ENCODE measurements at places on chromosomes 2 and 18.
A peak's percentile ranks its signal among the peaks of the same experiment; 100 is the strongest.

DNA sequence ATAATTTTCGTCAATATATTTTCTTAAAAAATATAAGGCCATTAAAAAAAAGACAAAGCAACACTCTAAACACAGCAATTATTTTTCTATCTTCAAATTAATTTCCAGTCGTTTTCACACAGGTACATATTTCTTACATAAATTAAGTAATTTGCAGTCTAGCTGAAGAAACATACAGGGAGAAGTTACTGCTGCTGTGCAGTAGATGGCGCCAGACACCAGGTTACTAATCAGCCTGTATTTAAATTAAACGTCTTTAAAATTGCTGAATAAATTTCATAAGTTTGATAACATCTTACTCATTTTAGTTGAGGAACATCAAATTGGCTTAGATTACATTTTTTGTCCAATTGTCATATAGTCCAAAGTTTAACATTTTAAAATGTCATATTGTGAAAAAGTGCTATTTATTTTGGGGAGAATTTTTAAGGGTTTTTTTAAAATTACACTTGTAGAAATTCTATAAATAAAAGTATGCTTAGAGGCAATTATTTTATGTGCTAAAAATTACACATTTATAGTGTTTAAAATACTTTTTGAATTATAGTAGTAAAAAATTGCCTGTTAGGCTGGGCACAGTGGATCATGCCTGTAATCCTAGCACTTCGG lies 88.4 kb downstream of the PMAIP1 start:
- DNase-seq, result peak; percentile 29

GRCh38 chr2:168568476-168569267 lies 112.6 kb downstream of the CERS6 start:
- DNase-seq, result no peak

DNA sequence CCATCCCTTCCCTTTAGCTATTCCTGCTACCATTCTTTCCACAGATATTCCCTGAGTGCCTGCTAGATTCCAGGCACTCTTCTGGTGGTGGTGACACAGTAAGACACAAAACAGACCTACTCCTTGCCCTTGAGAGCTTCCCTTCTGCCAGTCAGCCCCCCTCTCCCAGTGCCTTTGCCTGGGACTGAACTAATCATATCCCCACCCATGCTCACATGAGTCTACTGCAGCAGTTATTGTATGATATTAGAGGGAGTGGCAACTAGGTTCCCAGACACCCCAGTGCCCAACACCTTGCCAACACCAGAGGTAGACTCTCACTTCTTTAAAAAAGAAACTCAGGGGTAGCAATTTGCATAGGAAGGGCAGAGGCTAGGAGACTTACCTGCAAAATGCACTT lies 7.2 kb upstream of the LBH start:
- DNase-seq, result no peak

GRCh38 chr18:79305911-79306310 lies 89.8 kb upstream of the NFATC1 start:
- no peak for DNase-seq

- DNase-seq, result no peak
Measured at GRCh38 chr18:50709193-50709592, 110.6 kb downstream of the MRO start.

DNA sequence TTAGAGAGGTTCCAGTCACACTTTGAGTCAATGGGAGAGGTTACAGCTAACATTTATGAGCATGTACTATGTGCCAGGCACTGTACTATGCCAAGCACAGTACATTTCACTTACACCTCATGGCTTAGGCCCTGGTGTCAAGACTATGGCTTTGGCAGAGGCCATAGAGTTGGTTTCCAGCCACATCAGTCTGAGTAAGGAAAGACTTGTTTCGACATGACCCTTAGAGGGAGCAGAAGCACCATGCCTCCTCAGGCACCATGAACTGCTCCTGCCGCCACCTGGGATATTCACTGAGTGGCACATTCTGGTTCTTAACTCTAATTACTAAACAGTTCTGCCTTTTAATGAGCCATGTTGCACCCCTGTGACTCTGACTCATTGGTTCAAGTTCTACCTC lies 12.7 kb downstream of the DGUOK start:
- DNase-seq, result no peak

GRCh38 chr2:185664384-185664783 lies 74.2 kb upstream of the FSIP2 start:
- DNase-seq, result no peak

GRCh38 chr2:23518481-23519333 lies 133.7 kb downstream of the KLHL29 start:
- no peak for DNase-seq

DNA sequence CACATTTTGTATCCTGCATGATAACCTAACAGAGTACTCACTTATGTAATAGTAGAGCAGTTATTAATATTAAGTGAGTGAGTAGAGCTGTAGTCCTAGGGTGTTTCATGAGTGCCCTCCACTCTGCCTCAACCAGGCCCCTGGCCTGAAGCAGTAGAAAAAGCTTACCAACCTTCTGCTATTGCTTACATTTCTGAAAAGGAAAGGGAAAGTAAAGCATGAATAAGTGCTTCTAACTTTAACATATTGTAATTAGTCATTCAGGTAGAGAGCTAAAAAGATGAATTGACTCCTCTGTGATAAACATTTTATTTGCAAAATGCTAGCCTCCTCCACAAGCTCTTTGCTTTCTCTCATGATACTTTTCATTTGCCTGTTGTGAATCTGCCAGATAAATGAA lies 94.7 kb upstream of the RPE start:
- no peak for DNase-seq

DNA sequence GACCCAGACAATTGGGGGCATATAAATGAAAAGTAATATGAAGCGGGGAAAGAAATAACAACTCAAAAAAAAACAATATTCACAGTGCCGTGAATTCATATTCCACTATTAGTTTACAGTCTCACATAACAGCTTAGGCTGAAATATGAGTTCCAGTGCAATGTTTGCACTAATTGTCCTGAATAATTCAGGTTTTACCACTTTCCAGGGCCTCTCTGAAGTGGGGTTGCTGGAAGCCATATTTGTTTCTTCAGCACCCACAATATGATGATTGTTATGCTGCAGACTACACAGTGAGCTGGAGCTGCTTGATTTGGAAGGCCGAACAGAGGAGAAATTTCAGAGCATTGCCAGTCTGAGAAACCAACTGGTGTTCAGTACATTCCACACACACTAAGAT lies 894.5 kb upstream of the ACVR2A start:
- DNase-seq, result no peak

GRCh38 chr2:3108105-3108504 lies 269.5 kb downstream of the EIPR1 start:
- no peak for DNase-seq

- DNase-seq, result no peak
Measured at GRCh38 chr2:10211844-10212422, 89.4 kb downstream of the RRM2 start.
